ENCODE measurements at places on chromosomes 4 and X. TPM values are rescaled to one million over a fixed set of nuclear protein-coding genes. Genes with fewer than 3 reads are reported as not detected.

Gene ZNF718
- total RNA-seq = 2.9 TPM

Gene NONO
- 333 TPM for total RNA-seq

Gene CNGA2
- total RNA-seq = not detected

Gene FBXO8
- 17.1 TPM for total RNA-seq

Gene HSFX4
- not detected for total RNA-seq

Gene DUX4
- total RNA-seq = not detected

Gene RXFP1
- total RNA-seq = 0.15 TPM

Gene FREM3
- not detected for total RNA-seq

Gene CACNA1F
- total RNA-seq = not detected

Gene ITM2A
- total RNA-seq = under 0.01 TPM

Gene SYP
- total RNA-seq = 0.15 TPM

Gene USP26
- not detected for total RNA-seq

Gene DDIT4L
- total RNA-seq = 1.3 TPM

Gene CPLX1
- total RNA-seq = not detected

Gene MAGEA2B
- not detected for total RNA-seq

Gene C1QTNF7
- total RNA-seq = 1.2 TPM

Gene ITIH6
- total RNA-seq = not detected

Gene DCAF12L1
- total RNA-seq = not detected

Gene STOX2
- total RNA-seq = 0.50 TPM

Gene POU3F4
- not detected for total RNA-seq

Gene UCP1
- not detected for total RNA-seq

Gene AKAP14
- total RNA-seq = not detected

Gene PLAC8
- total RNA-seq = 0.34 TPM

Gene POF1B
- not detected for total RNA-seq

Gene ZNF157
- total RNA-seq = not detected

Gene XAGE3
- total RNA-seq = not detected

Gene QRFPR
- under 0.01 TPM for total RNA-seq

Gene HMX1
- total RNA-seq = not detected

Gene MAMLD1
- total RNA-seq = 1.2 TPM

Gene USP17L11
- total RNA-seq = not detected

Gene RBMXL3
- total RNA-seq = not detected

Gene S100G
- not detected for total RNA-seq

Gene MAGEA4
- not detected for total RNA-seq

Gene STK32B
- 0.59 TPM for total RNA-seq
